Stimulated activated CD4-positive, alpha-beta T cell treated with anti-CD3 and anti-CD28 coated beads, Interleukin-2, amount 100 ng/mL, for 24 hours (primary cell): ENCODE measurements at places on chromosomes 7 and 10.

GRCh38 chr10:43980715-43981114, 332.0 kb upstream of the ZNF32 start:
- no peak for DNase-seq

DNA sequence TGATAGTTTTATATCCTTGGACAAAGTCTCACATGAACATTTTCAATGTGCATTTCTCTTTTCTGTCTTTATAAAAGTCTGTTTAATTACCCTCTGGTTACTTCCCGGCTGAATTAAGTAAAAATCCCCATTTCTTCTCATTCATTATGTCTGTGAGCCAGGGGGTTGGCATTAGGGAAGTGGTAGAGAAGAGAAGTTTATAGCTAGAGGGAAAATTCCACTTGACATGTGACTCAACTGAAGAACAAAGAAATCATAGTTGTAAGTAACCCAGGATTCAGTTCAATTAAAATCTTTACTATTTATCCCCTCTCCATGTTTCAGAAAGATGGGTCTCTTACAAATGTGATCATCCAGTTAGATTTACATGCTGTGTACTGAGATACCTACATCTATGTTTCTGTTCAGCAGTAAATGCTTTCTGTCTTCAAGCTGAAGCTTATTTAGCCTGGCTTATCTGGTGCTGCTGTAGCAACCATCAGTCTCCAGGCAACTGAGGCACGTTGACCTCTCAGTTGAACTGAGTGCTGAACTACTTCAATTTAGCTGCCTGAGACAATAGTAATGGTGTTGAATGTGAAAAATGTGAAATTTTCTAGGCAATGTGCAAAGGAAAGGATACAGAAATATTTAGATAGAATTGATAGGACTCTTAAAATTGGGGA, 181.6 kb downstream of the MLLT10 start:
- DNase-seq, result no peak

DNA sequence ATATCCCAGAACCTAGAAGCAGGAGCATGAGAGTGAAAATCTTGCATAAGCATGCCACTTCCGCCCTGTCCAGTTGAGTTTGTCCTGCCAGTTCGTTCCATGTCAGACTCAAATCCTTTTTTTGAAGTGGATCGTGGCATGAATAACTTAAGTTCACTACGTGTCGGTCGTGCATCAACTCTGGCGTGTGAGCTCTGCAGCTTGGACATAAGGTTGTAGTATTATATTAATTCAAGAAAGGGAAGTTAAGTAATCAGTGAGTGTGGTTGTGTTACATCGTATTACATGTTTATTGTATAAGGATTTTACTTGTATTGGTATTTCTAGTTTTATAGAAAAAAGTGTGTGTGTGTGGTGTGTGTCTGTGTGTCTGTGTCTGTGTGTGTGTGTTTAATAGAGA, 23.0 kb downstream of the CDC123 start:
- DNase-seq, result no peak

GRCh38 chr7:48691788-48692187, 232.6 kb upstream of the CDC14C start:
- DNase-seq, result no peak

- DNase-seq, result no peak
Observed at GRCh38 chr7:27111042-27111750, 8.7 kb upstream of the HOXA2 start.

DNA sequence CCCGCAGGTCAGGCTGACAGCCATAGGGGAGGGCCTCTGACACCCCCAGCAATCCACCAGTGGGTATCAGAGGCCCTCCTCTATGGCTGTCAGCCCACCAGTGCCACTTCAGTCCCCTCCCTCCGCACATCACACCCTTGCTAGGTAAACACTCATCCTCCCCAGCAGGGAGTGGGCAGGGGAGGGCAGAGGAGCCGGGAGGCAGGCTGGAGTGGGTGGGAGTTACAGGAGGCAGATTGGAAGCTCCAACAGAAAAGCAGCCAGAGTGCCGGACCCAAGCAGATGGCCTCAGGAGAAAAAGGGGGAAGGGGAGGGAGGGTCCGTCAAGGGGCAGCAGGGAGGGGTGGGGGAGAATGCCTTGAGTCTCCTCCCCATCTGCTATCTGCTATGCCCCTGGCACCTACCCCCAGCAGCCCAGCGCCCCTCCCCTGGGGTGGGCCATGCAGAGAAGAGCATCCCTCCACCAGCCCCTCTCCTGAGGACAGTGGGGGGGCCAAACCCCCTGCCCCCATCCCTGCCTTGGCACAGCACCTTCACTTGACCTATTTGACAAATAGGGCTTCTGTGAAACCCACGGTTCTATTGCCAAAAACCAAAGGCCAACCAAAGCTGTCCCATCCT, 2.4 kb downstream of the RASGEF1A start:
- DNase-seq, result peak; percentile 13
